ENCODE measurements at places on chromosomes 11 and 22. TPM values are rescaled to one million over a fixed set of nuclear protein-coding genes. Genes with fewer than 3 reads are reported as not detected.

Gene TBX10
- total RNA-seq: not detected

Gene OR4P4
- not detected for total RNA-seq

Gene CYTH4
- 12.2 TPM for total RNA-seq

Gene C22orf15
- total RNA-seq: 1.1 TPM

Gene MISFA
- 6.1 TPM for total RNA-seq

Gene SEZ6L
- total RNA-seq: 0.53 TPM

Gene OR5L2
- not detected for total RNA-seq

Gene SMIM38
- 0.99 TPM for total RNA-seq

Gene CD3D
- total RNA-seq: 1.4 TPM

Gene UBQLN3
- total RNA-seq: 0.82 TPM

Gene HBB
- 1,761 TPM for total RNA-seq

Gene PNPLA5
- not detected for total RNA-seq

Gene ZNF280B
- total RNA-seq: 2.0 TPM

Gene ARHGAP8
- total RNA-seq: 14.8 TPM

Gene GAB4
- total RNA-seq: not detected

Gene C11orf16
- total RNA-seq: 0.47 TPM

Gene MUC5AC
- 0.18 TPM for total RNA-seq

Gene SERPIND1
- 0.53 TPM for total RNA-seq

Gene THY1
- total RNA-seq: 39.7 TPM

Gene PLEKHB1
- total RNA-seq: 9.4 TPM

Gene CYP2D6
- 2.5 TPM for total RNA-seq

Gene SLC6A5
- 0.18 TPM for total RNA-seq

Gene SLC22A6
- total RNA-seq: 9.7 TPM

Gene CRKL
- total RNA-seq: 65.0 TPM

Gene POU2AF2
- not detected for total RNA-seq

Gene MFRP
- 0.06 TPM for total RNA-seq

Gene GAL3ST1
- 27.3 TPM for total RNA-seq

Gene ANO5
- total RNA-seq: 13.9 TPM

Gene XKR3
- not detected for total RNA-seq

Gene FAM111B
- total RNA-seq: 5.8 TPM

Gene UPK3A
- total RNA-seq: 3.6 TPM

Gene P2RX6
- total RNA-seq: 2.3 TPM

Gene CDC45
- 11.9 TPM for total RNA-seq

Gene SAA1
- total RNA-seq: not detected

Gene SYT7
- total RNA-seq: 7.2 TPM

Gene MYOD1
- 11.8 TPM for total RNA-seq

Gene HORMAD2
- total RNA-seq: not detected
